ENCODE measurements at places on chromosomes 2 and 18. TPM values are rescaled to one million over a fixed set of nuclear protein-coding genes. Genes with fewer than 3 reads are reported as not detected.

- no peaks in the 10 kb centered on the region for H3K4me1 ChIP-seq
- H3K27me3 ChIP-seq, result peaks cover 4% of the 10 kb centered on the region
- H3K27ac ChIP-seq, result no peak overlapping the region
- no peak for DNase-seq
Measured at GRCh38 chr18:46562674-46563192, 94.3 kb downstream of the LOXHD1 start.

DNA sequence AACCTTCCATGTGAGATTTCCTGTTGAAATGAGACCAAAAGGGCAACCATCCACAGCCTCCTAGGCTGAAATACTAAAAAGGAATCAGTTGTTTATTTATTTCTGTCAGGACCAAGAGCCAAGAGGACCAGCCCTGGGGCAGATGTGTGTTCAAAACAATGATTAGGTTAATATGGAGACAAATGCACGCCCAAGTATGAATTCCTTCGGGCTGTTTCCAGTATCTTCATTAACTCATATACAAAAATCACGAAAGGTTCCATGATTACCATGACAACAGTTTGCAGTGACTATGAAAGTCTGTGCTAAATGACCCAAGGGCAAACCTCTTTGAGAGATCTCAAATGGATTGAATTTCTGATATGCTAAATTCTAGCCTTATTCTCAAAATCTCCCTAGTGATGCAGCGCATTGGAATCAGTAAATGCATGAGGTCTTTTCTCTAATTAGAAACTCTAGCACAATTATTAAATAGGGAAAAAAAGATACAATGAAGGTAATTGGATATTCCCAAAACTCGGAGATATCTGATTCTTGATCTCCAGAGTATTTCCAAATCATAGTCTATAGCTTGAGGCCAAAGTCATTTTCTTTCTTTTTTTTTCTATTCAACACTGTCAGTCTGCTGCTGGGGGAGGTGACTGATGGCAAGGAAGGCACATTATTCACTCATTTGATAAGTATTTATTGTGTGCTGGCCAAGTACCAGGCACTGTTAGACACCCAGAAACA, 35.6 kb downstream of the VIT start:
- H3K4me1 ChIP-seq, result no peaks in the 10 kb centered on the region
- H3K4me3 ChIP-seq, result no peak overlapping the region
- no peaks in the 10 kb centered on the region for H3K36me3 ChIP-seq
- H3K27me3 ChIP-seq, result no peaks in the 10 kb centered on the region
- no peak overlapping the region for H3K27ac ChIP-seq

DNA sequence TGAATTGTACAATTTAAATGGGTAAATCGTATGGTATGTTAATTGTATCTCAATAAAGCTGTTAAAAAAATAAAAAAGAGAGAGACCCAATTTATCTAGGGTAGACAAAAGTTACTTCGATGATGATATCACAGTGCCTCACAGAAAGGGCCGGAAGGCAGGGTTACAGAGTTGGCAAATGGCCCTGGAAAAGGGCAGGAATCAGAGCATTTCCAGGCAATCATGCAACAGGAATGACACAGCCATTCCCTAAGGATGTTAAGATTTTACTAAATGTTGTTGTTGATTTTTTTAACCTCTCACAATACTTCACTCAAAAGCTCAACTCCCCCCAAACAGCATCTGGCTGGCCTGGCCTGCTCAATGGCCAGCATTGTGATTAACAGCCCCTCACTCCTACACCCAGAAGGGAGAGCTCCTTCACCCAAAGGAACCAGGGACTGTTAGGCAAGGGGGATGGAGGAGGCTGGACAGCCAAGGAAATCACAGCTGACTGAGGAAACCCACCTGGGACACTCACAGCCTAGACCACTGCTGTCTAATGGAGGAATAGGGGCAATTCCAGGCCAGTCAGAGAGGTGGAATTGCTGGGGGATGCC, 7.7 kb upstream of the SP100 start:
- H3K27ac ChIP-seq, result no peak overlapping the region
- H3K27me3 ChIP-seq, result no peaks in the 10 kb centered on the region
- peaks cover 13% of the 10 kb centered on the region for H3K4me1 ChIP-seq
- no peak overlapping the region for H3K4me3 ChIP-seq
- H3K36me3 ChIP-seq, result peaks cover 5% of the 10 kb centered on the region

DNA sequence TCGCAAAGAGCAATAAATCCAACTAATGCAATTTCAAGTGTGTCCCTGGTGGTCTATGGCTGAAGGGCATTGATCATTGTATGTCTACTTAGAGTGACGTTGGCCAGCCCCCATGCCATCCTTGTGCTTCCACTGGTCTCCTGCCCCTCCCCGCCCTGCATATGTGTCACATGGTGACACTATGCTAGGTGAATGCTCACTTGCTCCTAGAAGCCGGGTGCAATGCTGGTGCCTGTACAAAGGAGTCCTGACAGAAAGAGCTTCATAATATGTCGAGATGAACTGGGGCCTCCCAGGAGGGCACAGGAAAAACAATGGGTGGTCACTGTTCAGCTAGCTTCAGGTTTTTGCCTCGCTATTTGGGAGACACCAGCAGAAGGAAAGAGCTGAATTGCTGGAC, 5.9 kb upstream of the TRABD2A start:
- no peak for DNase-seq
- H3K27me3 ChIP-seq, result 0 out of 2 replicates have a peak, but pooled peaks cover 3% of the 10 kb centered on the region
- H3K36me3 ChIP-seq, result no peaks in the 10 kb centered on the region
- H3K27ac ChIP-seq, result no peak overlapping the region
- H3K4me1 ChIP-seq, result peaks cover 13% of the 10 kb centered on the region

DNA sequence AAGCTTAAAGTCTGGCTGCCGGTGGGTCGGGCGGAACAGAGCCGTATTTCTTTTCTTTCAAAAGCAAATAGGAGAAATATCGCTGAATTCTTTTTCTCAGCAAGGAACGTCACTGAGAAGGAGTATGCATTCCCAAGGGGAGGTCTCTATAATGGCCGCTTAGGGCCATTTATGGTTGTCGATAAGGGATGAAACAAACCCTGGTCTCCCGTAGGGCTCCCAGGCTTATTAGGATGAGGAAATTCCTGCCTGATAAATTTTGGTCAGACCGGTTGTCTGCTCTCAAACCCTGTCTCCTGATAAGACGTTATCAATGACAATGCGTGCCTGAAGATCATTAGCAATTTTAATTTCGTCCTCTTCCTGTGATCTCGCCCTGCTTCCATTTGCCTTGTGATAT, 227.7 kb upstream of the ZEB2 start:
- H3K4me3 ChIP-seq, result no peak overlapping the region
- DNase-seq, result no peak
- no peak overlapping the region for H3K27ac ChIP-seq
- H3K4me1 ChIP-seq, result no peaks in the 10 kb centered on the region
- no peaks in the 10 kb centered on the region for H3K36me3 ChIP-seq
- H3K27me3 ChIP-seq, result no peaks in the 10 kb centered on the region

- no peak for DNase-seq
- no peaks in the 10 kb centered on the region for H3K27me3 ChIP-seq
- H3K4me3 ChIP-seq, result no peak overlapping the region
- H3K27ac ChIP-seq, result no peak overlapping the region
Measured at GRCh38 chr2:226977775-226978190, 141.9 kb downstream of the RHBDD1 start.

- H3K4me3 ChIP-seq, result no peak overlapping the region
- no peak for DNase-seq
- H3K4me1 ChIP-seq, result no peaks in the 10 kb centered on the region
- no peak overlapping the region for H3K27ac ChIP-seq
- H3K27me3 ChIP-seq, result peaks cover 9% of the 10 kb centered on the region
Measured at GRCh38 chr2:149329068-149329467, 1.3 kb upstream of the LYPD6 start.

DNA sequence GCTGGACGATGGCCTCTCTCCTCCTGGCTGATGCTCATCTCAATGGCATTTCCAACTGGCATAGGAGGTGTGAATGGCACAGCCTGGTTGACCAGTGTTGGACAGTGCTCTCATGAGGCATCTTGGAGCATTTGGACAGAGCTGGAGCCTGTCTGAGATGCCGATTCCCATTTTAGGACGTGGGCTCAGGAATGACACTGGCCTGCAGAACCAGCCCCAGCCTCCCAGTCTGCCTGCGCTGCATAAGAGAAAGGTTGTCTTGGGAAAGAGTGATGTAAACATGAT, 118.2 kb upstream of the COPS8 start:
- no peak overlapping the region for H3K4me3 ChIP-seq
- H3K4me1 ChIP-seq, result no peaks in the 10 kb centered on the region
- no peaks in the 10 kb centered on the region for H3K36me3 ChIP-seq
- no peak for DNase-seq
- no peak overlapping the region for H3K27ac ChIP-seq

DNA sequence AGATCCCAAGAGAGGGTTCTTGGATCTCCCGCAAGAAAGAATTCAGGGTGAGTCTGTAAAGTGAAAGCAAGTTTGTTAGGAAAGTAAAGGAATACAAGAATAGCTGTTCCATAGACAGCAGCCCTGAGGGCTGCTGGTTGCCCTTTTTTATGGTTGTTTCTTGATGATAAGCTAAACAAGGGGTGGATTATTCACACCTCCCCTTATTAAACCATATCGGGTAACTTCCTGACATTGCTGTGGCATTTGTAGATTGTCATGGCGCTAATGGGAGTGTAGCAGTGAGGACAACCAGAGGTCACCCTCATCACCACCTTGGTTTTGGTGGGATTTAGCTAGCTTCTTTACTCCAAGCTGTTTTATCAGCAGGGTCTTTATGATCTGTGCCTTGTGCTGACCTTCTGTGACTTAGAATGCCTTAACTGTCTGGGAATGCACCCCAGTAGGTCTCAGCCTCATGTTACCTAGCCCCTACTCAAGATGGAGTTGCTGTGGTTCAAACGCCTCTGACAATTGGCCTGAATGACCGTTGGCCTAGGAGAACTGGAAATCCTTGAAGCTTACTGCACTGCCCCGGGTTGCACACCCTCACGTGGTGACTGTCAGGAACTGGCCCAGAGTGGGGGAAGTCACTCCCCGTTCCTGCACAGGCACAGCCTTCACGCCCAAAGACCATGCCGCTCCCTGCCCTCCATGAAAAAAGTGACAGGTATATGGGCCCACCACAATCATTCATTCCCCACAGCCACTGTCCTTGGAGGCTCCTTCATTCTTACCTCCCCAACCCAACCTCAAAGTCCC, 136.9 kb downstream of the SEPTIN10 start:
- H3K4me1 ChIP-seq, result peaks cover 6% of the 10 kb centered on the region
- no peak overlapping the region for H3K27ac ChIP-seq
- no peak for DNase-seq
- no peak overlapping the region for H3K4me3 ChIP-seq
- no peaks in the 10 kb centered on the region for H3K27me3 ChIP-seq
- no peaks in the 10 kb centered on the region for H3K36me3 ChIP-seq

DNA sequence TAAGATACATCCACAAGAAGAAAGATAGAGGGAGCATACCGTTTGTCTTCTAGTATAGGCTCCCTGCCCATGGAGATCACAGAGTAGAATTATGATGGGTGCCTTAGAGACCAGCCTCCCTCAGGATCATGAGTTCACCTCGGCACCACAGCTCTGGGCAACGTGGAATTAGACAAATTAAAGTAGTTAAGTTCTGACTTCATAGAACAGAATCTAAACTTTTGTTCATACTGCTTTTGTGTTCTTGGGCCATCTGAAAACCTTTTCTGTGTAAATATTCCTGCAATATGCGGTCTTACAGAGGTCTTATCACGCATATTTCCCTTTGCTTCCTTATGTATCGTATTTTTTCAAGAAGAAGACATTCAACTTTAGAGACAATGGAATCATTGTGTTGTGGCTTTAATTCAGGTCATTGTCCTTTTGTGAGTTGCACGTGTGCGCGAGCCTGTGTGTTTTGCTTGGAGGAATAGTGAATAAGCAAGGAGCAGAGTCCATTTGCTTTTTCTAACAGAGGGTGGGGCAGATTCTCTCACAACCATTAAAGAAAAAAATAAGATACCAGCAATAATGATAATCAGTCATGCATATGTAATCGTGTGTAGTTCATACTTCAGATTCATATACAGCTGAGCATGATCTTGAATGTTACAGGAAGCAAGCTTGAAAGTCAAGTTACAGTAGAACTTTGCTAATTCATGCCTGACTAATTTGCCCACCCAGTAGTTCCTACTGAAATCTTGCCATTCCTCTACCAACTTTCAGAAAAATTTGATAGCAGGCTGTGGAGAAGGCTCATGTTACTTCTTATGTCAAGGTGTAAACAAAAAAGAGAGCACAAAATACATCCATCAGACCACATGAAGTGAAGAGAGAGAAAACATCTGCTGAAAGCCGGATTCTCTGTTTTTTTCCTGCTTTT, 243.6 kb downstream of the NEDD4L start:
- no peak for DNase-seq
- H3K27ac ChIP-seq, result no peak overlapping the region
- H3K4me3 ChIP-seq, result no peak overlapping the region

DNA sequence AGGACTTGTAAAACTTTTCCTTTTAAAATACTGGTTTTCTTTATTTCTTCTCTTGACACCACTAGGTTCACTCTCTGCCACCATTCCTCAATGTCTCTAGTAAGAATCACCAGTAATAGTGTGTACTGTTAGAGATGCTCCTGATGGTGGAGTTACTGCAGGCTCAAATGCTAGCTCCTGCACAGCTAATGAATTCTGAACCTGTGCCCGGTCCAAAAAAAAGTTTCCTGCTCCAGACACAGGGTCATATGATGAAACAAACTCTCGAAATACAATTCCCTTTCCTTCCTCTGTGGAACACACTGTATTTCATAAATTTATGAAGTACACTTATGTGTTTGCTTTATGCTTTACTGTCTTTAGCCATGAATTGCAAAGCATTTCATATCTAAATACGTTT, 19.2 kb downstream of the PMS1 start:
- no peaks in the 10 kb centered on the region for H3K4me1 ChIP-seq
- H3K36me3 ChIP-seq, result peaks cover 18% of the 10 kb centered on the region
- DNase-seq, result no peak
- no peaks in the 10 kb centered on the region for H3K27me3 ChIP-seq

DNA sequence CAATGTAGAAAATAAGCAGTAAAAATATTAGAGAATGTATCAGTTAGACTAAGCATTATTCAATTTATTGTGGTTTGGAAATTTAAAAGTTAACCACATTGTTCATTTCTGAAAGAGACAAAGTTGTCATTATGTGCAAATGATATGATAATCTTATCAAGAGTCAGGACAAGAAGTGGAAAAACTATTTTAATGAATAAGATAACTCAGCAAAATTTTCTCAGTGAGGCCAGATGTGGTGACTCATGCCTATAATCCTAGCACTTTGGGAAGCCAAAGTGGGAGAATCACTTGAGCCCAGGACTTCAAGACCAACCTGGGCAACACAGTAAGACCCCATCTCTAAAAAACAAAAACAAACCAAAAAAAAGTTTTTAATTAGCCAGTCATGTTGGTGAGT, 39.5 kb upstream of the CERS6 start:
- H3K4me3 ChIP-seq, result no peak overlapping the region
- no peaks in the 10 kb centered on the region for H3K4me1 ChIP-seq
- no peaks in the 10 kb centered on the region for H3K36me3 ChIP-seq
- H3K27me3 ChIP-seq, result no peaks in the 10 kb centered on the region
- no peak for DNase-seq

- no peak overlapping the region for H3K4me3 ChIP-seq
- H3K4me1 ChIP-seq, result peaks cover 6% of the 10 kb centered on the region
- DNase-seq, result no peak
- H3K36me3 ChIP-seq, result no peaks in the 10 kb centered on the region
Measured at GRCh38 chr18:76530391-76530790, 35.3 kb upstream of the ZNF516 start.

GRCh38 chr18:63146828-63147409, 172.7 kb downstream of the BCL2 start:
- H3K4me3 ChIP-seq, result no peak overlapping the region
- no peaks in the 10 kb centered on the region for H3K27me3 ChIP-seq
- DNase-seq, result no peak
- peaks cover 6% of the 10 kb centered on the region for H3K36me3 ChIP-seq
- peaks cover 50% of the 10 kb centered on the region for H3K4me1 ChIP-seq

The KLHL30 gene
- total RNA-seq, result 0.05 TPM

The IL36B gene
- total RNA-seq, result not detected

The CAPN14 gene
- total RNA-seq, result 1.3 TPM

Data from GM12878 (cell line).